Lower leg skin (tissue), 4 donors: ENCODE measurements at places on chromosomes 1 and 21.

GRCh38 chr1:3240524-3241235, 171.7 kb downstream of the PRDM16 start:
- no peak for DNase-seq

- DNase-seq: no peak
These were observed 11.5 kb downstream of the COP1 start for GRCh38 chr1:176195547-176195946.

DNA sequence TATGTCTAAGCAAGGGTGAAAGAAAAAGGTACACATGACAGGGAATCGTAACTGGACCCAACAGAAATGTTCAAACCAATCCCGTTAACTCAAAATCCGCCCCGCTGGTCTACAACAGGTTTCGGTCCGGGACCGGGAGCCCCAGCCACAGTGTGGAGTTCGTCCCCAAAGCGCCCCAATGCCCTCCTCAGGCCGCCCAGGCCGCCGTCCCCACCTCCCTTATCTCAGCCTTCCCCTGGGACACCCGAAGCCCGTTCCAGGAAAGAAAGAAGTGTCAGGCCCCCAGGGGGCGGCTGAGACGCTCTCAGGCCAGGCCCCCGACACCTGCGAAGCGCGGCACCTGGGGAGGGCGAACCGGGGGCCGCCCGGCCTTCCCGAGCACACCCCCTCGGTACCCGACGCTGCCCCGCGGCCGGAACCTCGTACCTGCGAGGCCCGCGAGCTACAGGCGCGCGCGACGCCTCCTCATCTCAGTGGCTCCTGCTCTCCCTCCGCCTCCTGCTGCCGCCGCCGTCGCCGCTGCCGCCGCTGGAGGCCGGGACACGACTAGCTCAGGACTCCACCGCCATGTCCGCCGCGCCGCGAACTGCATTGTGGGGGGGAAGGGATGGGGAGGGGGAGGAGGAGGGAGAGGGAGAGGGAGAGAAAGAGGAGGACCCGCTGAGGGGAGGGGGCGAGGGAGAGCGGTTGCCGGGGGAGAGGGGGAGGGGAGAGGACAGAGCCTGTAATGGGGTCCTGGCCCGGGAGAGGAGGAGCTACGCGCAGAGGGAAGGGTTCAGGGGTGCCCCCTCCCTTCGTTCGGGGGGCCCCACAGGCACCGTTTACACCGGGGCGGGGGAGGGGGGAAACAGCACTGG, at the start of gene TUT4:
TUT4 (minus strand) TSS at position 588 of the 857 bp plus-strand sequence. CDS start 26,812 bp downstream, outside the sequence.
- DNase-seq: peak; percentile 48

DNA sequence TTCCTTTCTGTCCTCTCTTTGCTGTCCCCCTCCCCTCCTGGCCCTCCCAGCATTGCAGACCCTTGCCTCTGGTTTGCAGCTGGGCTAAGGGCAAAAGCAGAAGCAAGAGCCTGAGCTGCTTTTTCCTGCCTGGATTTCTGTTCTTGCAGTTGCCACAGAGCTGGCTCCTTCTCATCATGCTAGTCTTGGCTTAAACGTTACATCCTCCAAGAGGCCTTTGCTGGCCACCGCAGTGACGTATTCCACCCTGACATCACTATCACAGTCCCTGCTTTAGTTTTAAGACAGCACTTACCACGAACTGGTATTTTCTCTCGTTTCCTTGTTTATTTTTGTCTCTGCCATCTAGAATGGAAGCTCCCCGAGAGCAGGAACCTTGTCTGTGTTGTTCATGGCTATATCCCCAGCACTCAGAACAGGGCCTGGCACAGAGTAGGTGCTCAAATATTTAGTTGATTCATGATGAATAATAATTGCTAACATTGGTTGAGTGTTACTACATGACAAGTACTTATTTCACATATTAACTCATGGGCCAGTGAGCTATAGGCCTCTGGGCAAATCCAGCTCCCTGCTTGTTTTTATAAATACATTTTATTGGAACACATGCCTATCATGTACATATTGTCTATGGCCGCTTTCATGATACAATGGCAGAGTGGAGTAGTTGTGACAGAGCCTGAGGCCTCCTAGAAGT, 13.2 kb upstream of the CSF1 start:
- no peak for DNase-seq

DNA sequence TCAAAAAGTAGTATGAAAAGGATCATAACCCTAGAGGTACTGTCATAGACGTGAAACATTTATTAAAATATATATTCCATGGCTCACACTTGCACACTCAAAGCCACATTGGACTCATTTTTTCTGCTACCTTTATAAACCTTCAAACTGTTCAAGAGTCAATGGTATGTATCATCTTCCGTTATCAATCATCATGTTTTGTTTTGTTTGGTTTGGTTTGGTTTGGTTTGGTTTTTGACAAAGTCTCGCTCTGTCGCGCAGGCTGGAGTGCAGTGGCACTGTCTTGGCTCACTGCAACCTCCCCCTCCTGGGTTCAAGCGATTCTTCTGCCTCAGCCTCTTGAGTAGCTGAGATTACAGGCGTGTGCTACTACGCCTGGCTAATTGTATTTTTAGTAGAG, 1.8 kb downstream of the IFNAR2 start:
- no peak for DNase-seq

DNA sequence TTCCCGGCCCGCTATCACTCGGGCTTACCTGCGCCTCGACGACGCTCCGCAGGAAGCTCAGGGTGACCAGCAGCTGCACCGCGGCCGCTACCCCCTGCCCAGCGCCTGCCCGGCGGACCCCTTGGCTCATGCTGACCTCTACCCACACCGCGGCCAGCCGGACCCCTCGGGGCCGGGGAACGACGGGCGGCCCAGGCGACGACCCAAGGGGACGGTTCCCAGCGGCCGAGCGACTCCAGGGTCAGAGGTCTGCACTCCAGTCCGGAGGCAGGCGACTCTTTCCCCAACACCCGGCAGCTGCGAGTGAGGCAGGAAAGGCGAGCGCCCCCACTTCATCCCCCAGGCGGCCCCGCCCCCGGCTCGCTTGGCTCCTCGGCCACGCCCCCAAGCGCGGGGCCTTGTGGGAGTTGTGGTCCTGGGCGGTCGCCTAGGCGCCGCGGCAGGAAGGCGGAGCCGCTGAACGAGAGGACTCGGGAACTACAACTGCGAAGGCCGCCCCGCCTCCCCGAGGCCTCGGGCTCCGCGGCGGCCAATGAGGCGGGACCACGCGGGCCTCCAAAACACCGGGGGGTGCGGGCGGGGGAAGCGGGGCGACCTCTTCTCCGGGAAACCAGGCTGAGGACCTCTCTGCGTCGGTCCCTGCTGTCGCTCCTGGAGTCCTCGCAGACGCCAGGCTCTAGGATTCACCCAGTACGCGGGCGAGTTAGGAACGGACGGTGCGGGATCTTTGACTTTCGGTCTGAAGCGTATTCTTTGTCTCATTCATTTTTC, at the start of gene ERO1B:
ERO1B (minus strand) TSS at position 305 of the 771 bp plus-strand sequence; CDS start at position 130, 175 bp downstream.
- peak; percentile 99 for DNase-seq

GRCh38 chr1:17441265-17441992, 2.0 kb upstream of the RCC2 start:
- DNase-seq: no peak

GRCh38 chr1:107262467-107263286, 121.8 kb downstream of the NTNG1 start:
- DNase-seq: no peak

DNA sequence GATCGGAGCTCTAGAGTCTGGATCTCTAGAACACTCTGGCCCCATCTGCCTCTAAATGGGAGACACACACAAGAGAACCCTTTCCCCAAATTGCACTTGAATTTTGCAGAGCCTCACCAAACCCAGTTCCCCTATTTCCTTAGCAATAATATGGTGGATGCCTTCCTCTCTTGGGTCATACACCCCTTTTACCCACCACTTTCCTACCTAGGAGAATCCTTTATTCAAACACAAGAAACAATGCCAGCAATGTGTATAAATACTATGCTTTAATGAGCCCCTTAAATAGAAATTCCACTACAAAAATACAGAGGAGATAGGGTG, 760 bp upstream of the SF3B4 start:
- DNase-seq: no peak
